GM10248 (cell line): ENCODE measurements at places on chromosomes 6 and 20.

DNA sequence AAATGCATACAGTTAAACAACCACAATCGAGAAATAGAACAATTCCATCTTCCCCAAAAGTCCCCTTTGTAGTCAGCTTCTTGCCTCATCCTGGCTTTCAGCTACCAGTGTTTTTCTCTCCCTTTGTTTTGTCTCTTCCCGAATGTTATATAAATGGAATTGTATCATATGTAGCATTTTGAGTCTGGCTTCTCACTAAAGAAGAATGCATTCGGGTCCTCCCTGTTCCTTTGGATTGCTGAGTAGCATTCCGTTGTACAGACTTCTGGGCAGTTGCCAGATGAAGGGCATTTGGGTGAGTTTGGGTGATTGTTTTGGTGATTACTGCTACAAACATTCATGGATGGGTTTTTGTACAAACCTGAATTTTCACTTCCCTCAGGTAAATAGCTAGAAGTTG, 27.8 kb downstream of the PRPH2 start:
- no peak for DNase-seq

DNA sequence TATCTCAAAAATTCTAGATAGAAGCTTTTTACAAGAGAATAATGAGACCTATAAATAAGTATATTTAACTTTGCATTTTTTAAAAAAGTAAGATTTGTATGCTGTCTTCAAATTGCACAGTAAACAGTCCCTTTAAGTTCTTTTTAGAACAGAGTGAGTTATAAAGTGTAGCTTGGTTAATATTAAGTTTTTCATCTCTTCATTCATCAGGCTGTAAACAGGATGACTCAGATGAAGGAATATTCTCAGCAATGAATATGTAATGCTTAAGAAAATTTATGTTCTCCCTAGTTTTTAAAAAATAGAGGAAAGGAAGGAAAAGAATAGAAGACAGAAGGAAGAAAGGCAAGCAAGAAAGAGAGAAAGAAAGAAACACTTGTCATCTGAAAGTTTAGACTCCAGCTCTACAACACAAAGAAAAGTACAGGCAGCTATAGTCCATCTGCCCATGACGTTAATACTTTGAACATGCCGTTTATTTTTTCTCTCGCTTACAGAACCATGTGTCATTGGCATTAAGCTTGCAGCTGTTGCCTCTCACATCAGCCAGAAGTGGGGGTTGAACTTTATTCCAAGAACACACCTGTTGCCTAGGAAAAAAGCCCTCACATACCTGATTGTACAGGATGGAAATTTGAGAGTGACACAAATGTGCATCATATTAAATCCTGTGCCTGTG, 36.1 kb downstream of the CAP2 start:
- DNase-seq = no peak

DNA sequence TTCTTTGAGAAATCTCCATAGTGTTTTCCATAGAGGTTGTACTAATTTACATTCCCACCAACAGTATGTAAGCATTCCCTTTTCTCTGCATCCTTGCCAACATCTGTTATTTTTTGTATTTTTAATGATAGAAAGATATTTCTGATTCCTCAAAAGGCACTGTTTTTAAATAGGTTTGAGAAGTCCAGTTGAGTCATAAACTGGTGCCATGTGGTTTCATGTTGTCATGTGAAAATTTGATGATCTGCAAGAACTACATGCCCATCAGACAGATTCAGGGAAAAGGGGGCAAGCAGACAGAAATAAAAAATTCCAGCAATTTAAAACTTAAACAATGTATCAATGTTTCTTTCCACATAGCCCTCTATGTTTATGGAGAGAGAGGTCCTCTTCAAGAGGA, 227.5 kb downstream of the KCNQ5 start:
- DNase-seq = no peak

DNA sequence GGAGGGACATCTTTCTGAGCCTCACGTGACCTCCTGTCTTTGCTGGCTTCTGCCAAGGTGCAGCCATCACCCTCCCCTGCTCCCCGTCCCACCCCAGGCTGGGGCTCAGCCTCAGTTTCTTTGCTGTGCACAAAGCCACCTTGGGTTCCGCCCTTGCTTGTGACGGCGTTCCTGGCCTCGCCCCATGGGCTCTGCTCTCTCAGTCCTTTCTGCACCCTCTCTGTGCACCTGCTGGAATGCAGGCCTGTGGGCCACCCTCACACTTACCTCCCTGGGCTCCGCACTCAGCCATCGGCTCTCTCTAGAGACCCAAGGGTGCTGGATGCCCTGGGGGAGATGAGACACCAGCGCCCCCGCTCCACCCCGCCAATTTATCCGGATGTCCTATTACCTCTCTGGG, 28.3 kb downstream of the BANF2 start:
- DNase-seq = no peak

DNA sequence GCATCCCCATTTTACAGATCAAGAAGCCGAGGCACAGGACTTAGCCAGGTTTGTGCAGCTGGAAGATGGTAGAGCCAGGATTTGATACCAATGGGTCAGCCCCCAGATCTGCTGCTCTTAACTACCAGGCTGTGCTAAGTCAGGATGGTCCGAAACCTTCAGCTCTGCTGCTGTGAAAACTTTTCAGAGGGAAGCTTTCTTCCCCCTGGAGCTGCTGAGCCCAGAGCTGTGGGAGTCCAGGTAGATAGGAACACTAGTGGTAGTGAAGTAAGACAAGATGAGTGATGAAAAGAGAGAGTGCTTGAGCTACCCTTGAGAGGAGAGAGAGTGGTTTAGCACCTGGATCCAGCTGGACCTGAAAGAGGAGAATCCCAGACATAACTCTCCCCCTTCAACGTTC, 230.8 kb downstream of the CDH4 start:
- DNase-seq = no peak

GRCh38 chr6:159753081-159753872, 8.6 kb upstream of the ACAT2 start:
- no peak for DNase-seq

DNA sequence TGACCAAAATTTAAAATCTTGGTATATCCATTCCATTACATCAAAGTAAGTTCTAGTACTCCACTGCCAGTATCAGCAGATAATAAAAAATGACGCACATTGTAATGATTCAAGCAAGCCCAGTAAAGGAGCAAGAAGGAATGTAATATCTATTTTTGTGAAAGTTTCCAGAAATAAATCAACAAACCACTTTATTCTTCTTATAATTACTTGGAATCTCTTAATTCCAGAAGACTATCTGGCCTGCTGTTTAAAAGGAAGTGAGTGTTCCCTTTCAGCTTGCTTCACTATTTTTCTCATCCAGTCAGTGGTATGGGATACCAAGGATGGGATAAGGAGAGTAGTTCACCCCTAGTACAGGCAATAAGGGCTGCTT, 42.2 kb upstream of the DSE start:
- no peak for DNase-seq

DNA sequence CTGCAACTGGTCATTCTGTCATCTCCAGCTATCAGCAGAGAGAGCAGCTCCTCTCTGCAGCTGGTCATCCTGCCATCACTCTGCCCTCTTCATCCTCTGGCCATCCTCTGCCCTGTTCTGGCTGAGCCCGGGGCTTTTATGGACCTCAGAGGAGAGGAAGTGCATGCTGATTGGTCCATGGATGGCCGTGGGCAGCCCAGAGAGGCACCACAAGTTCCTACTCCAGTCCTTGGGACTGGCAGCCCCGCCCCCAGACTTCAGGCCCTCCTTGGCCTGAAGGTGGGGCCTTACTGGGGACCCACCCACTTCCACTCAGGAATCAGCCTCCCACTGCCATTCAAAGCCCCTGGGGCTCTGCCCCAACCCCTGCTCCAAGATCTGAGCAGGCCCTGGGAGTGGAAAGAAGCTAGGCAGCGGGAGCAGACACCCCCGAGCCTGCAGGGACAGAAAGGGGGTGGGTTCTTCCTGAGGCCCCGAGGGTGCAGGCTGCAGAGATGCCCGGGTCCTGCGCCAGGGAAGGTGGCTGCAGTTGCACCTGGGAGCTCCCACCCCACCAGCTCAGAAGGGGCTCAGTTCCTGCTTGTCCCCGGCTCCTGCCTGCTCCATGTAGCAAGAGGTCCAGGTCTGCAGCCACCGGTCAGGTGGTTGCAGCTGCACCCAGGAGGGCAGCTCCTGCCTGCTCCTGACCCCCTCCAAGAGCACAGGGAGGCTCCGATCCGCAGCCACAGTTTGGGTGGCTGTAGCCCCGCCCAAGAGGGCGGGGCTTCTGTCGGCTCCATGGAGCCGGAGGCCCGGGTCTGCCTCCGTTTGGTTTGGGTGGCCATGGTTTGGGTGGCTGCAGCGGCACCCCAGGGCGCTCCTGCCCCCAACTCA, 34.1 kb upstream of the HMGA1 start:
- no peak for DNase-seq
